Tibial nerve (tissue), 4 donors: ENCODE measurements at places on chromosomes 2 and 18. TPM values are rescaled to one million over a fixed set of nuclear protein-coding genes. Genes with fewer than 3 reads are reported as not detected.

GRCh38 chr2:129160879-129161278, 818.6 kb upstream of the RAB6C start:
- no peak for DNase-seq

Gene PID1
- 41.1 TPM for total RNA-seq

Gene RGPD4
- total RNA-seq: not detected

GRCh38 chr2:236026841-236027240, 141.3 kb downstream of the GBX2 start:
- no peak for DNase-seq

GRCh38 chr2:62224976-62225375, 29.1 kb downstream of the B3GNT2 start:
- DNase-seq: no peak

Gene IL1F10
- total RNA-seq: not detected

Gene BOLL
- not detected for total RNA-seq

DNA sequence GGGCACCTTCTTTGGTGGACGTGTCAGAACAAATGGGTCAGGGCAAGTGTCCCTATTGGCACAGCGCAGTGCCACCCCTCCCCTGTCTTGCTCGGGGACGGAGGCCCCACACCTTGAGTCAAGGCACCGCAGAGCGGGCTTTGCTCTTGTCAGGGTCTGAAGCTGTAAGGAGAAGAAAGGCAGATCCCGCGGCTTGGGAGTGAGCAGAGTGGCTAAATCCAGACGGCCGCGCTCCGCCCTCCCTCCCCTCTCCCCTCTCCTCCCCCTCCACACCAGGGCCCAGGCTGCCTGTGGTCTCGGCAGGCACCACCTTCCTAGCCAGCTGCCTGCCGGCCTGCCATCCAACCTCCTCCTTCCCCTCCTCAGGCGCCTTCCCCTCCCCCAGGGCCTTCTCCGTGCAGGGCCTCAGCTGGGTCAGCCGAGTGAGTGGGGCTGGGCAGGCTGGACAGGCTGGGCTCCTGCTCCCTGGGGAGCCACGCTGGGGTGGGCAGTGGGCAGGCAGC, 25.8 kb downstream of the SPEG start:
- no peak for DNase-seq

GRCh38 chr2:239313776-239314175, 87.0 kb downstream of the HDAC4 start:
- DNase-seq: no peak

DNA sequence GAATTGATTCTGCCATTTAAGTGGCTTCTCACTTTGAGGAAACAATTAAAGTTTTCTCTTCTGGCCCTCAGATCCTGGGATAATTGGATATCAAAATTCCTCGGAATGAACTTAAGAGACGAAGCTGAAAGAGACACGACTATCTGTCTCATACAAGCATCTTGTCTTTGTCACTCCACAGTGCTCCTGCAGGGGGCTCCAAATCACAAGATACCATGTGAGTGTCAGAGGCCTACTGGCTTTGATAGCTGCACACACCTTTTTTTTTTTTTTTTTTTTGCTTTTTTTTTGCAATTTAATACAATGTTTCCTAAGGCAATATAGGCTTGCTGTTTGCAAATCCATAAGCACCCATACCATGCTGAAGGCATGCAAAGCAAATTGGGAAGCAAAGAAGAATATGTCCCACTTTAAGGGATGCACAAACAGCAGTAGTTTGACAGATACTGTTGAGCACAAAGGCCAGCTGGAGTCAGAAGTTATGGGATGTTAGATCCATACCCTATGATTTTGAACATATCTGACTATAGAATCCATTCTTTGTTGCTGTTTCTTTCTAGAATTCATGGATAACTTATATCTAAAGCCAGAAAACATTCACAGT, 109.0 kb upstream of the CBLN2 start:
- no peak for DNase-seq

DNA sequence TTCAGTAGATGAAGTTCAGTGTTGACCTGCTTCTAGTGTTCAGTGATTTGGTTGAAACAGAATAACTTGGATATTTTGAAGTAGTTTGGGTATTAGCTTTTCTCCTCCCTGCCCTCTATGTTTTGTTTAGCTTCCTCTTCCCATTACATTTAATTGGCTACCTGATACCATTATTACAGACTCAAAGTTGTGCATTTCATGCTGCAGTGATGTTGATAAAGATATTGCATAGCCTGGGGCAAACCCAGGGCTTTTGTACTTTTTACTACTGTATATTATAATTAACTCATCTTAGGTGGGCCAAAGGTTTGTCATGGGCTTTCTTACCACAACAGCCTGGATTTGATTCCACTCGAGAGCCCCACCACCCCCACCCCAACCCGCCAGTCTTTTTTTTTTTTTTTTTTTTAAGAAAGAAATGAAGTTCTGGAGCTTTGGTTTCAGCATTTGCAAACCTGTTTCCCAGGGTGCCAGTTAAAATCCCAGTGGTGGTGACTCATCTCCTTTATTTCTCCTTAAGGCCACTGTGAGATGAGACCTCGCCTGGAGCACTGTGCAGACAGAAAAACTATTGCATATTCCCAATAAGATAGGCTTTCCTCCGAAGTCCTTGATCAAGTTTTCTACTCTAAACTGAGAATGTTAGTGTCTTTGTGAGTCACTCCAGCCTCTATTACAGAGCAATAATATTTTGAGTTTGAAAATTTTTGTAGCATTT, 393.7 kb upstream of the FANCL start:
- no peak for DNase-seq

GRCh38 chr2:174522553-174522952, 35.7 kb upstream of the GPR155 start:
- DNase-seq: no peak
